ENCODE measurements at places on chromosomes 1 and 21.

GRCh38 chr1:119712342-119713038 is 756 bp downstream of the PHGDH start:
- peak; percentile 87 for DNase-seq

DNA sequence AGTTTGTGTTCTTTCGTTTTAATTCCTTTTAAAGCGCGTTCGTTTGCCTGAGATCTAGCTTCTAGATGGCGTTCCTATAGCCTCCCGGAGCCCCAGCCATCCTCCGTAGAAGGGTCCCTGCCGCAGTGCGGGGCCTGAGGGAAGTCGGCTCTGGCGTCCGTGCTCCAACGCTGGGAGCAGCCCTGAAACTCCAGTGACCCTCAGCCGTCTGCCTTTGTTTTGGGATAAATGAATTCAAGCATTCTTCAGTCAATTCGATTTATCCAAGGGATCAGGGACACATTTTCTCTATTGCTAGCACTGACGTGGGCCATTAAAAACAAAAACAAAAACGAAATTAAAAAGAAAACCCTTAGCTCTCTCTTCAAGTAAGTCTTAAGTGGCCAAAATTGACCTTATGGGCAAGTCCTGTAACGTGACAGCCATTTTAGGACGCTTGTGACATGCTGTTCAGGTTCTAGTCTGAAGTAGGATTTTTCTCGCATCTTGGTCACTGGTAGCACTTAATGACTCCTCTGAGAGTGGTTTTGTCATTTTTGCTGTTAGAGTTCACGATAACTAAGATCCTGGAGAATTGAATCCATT is 742 bp upstream of the HSPA13 start:
- no peak for DNase-seq

DNA sequence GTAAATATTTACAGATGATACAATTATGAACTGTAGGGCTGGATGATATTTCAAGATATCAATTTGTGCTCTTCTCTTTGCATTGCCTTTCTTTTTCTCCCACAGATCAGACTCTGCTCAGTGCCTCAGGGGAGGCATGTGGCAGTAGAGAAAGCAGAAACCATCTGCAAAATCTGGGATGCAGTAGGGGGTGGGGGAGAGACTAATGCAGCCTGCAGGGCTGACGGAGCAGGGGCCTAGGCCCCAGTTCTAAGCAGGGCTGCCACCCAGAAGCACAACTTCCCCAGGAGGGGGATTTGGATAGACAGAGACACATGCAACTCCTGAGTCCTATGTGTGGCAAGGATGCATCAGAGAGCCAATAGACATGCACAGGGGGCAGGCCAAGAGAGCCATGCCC is 511.6 kb downstream of the SMYD3 start:
- no peak for DNase-seq

- no peak for DNase-seq
Observed at GRCh38 chr1:226466296-226466695, 58.4 kb upstream of the PARP1 start.

- no peak for DNase-seq
Observed at GRCh38 chr1:57101209-57101608, 135.4 kb upstream of the C8B start.

DNA sequence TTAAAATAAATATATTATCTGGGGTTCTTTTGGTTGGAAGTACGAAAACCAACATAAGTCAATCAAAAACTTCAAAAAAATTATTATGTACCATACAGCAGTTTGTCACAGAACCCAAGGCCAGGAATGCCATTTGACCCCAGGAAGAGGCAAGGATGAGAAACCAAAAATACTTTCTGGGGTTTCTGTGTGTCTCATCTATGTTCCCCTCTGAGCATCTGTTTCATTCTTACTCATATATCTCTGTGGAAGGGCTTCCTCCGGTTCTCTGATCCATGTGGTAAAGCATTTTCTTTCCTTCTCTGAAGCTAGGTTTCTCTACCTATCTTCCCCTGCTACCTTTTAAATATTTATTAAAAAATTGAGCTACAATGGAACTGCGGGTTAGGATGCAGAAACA is 9.8 kb upstream of the FCRL1 start:
- no peak for DNase-seq

- DNase-seq = no peak
Observed at GRCh38 chr1:153363641-153364040, 6.0 kb downstream of the S100A9 start.

GRCh38 chr1:81706650-81707435 is 93.9 kb upstream of the ADGRL2 start:
- no peak for DNase-seq

DNA sequence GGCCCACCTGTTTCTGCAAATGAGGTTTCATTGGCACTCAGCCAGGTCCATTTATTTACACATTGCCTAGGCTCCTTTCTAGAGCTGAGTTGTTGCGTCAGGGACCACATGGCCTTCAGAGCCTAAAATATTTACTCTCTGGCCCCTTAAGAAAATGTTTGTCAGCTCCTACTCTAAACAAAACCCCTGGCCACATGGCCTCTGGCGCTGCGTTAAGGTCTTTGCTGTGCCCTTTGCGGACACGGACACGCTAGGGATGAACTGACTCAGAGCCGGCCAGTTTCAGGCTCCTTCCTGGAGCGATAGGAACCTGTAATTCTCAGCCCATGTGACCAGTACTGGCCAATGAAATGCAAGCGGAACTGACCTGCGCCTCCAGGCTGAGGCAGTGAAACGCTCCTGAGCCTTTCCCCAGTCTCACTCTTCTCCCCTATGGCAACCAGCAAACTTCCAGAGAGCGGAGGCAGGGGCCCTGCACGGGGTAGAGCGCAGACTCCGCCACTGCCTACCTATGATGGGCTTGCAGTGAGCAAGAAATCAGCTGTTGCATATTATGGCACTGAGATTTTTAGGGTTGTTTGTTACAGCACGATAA is 160.3 kb downstream of the ETS2 start:
- DNase-seq = peak; percentile 53

- DNase-seq = no peak
Observed at GRCh38 chr1:200938955-200939354, 44.3 kb downstream of the INAVA start.

DNA sequence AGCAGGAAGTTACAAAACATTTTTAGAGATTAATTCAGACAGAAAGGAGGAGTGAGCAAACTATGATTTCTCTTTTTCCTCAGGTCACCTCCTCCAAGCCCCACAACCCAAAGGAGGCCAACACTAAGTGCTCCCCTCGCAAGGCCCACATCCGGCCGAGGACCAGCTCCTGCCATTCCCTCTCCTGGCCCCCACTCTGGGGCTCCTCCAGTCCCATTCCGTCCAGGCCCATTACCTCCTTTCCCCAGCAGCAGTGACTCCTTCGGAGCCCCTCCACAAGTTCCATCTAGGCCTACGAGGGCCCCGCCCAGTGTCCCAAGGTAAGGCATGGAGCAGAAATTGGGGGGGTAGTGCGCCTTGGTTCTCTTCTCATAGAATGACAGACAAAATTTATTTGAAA is 32.0 kb upstream of the C1orf105 start:
- no peak for DNase-seq

DNA sequence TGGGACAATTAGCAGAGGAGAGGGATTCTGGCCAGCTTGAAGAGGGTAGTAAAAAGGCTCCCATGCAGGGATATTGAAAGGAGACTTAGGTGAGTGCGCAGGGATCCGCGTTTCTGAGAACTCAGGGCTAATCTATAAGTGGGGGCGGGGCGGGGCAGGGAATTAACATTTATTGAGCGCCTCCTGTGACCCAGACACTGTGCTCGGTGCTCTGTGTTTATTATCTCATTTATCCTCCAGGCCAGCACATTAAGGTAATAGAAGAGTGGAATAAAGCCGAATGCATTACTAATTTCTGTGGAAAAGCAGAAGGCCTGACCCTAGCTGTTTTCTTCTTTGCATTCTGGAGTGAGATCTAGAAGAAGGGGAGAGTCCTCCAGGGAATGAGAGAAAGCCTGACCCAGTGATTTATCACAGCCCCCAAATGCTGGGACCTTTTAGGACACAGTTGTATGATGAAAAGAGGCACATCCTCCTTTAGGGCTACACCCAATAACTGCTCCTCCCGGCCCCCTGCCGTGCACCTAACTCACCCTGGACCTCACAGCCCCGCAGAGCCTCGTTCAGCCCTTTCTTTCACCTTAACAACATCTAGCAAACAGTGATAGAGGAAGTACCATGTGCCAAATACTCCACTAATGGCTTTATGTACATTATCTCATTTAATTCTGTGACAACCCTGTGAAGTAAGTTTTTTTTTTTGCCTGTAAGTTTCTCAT is 317.6 kb downstream of the PBX1 start:
- no peak for DNase-seq

DNA sequence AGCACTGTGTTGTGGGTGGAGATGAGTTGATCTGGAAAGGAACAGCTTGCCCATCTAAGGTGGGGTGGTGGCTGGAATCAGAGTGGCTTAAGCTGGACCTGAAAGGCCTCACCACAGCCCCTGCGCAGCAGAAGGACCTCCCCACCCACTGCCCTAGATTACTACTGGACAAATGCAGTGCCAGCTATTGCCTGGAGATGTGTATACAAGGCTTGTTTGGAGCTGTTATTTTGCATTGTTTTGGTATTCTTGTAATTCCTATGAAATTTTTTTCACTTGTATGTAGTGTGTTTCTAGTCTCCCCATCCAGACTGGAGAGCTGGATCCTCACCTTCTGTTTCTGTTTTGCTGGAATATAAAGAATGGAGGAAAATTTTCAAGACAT is 1.3 kb upstream of the SLC30A1 start:
- DNase-seq = peak; percentile 13

- no peak for DNase-seq
Observed at GRCh38 chr1:192592517-192592916, 16.9 kb downstream of the RGS1 start.

DNA sequence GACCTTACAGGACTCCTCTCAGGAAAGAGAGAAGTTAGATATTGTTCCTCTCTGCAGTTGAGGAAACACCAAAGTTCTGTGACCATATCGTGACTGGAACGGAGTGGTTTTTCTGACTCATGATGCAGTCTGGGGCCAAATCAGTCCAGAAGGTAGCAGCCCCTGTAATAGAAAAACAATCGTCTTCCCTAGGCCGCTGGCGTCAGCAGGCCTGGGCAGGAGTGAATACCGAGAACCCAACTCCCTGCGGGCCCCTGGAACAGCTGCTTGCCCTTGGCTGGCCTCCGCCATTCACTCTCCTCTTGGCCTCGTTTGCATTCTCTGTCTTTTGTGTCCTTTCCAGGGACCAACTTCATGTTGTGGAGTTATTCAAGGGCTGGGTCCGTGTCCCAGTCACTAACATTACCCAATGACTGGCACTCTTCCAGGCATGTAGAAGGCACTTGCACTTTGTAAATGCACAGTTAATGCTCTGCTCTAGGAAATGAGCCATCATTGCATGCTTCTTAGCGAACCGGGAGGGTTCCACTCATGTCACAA is 10.9 kb upstream of the CD101 start:
- DNase-seq = no peak

GRCh38 chr1:1599030-1599934 is 653 bp downstream of the FNDC10 start:
- DNase-seq = no peak

DNA sequence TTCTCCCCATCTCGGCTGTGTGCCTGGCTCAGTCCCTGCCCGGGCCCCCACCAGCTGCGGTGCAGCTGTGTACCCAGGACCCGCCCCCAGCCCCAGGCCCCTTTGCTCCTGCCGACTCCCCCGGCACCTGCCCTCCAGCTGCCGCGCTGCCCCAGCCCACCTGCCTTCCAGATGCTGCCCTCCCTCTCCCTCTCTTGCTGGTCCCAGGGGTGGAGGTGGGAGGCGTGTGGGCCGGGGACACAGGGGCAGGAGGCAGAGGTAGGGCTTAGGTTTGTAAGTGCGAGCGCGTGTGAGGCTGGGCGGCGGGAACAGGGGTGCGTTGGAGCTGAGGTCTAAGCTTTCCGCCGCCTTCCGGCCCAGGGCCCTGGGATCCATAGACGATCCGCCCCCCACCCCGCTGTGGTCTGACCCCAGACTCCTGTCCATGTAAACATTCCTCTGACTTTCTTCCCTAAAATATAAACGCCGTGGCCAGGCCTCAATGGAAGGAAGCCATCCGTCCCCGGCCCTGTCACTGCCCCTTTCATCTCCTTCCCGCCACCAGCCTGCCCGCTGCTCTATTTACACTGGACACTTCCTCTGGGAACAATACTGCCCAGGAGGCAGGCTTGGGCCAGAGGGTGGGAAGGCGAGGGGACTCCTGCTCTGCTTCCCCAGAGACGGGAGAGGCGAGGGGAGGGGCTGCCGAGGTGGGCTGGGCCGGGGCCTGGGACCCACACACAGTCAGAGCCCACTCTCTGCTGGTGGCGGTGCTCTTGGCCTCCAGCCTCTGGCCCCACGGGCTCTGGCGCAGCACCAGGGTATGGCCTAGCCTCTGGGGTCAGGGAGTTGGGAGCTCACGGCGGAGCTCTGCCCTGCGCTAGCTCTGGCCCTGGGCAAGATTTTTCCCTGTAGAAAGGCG is 128.3 kb downstream of the CASZ1 start:
- no peak for DNase-seq

- no peak for DNase-seq
Observed at GRCh38 chr1:15667362-15667761, 16.8 kb upstream of the PLEKHM2 start.

Measured in ovary (tissue), 10 donors.